ENCODE measurements at places on chromosomes 1 and 21.

GRCh38 chr1:35971601-35972000 is 40.7 kb downstream of the AGO3 start:
- no peak for DNase-seq

GRCh38 chr1:235758931-235759330 is 107.8 kb downstream of the LYST start:
- no peak for DNase-seq

GRCh38 chr1:182200025-182200812 is 138.7 kb upstream of the ZNF648 start:
- no peak for DNase-seq

- no peak for DNase-seq
Measured at GRCh38 chr1:48611841-48612240, 139.8 kb upstream of the SPATA6 start.

DNA sequence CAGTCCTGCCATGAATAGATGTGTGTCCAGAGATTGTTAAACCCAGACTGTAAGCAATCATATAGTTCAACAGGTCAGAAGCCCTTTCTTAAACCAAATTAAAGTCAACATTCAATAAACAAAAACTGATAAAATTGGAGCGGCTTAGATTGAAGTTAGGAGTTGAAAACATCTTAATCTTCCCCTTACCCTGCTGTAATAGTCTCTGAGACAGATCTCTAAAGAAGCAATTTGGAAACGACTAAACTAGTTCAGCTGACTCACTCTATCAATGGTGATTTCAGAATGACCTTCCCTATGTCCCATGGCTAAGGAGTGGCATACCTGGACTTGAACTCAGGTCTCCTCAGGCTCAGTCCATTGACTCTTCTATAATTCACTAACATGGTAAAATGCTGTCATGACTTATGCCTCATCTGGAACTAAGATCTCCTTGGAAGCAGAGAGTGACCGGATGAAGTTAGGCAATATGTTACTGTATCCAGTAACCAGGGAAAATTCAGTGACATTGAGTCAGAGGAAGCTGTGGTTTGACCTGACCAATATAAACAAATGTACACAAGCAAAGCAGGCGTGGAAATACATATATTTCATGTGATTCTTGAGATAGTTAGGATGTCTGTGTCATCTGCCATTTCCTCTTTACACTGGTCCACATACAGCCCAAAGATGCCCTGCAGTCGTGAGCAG is 30.1 kb downstream of the SGIP1 start:
- DNase-seq: peak; percentile 52

DNA sequence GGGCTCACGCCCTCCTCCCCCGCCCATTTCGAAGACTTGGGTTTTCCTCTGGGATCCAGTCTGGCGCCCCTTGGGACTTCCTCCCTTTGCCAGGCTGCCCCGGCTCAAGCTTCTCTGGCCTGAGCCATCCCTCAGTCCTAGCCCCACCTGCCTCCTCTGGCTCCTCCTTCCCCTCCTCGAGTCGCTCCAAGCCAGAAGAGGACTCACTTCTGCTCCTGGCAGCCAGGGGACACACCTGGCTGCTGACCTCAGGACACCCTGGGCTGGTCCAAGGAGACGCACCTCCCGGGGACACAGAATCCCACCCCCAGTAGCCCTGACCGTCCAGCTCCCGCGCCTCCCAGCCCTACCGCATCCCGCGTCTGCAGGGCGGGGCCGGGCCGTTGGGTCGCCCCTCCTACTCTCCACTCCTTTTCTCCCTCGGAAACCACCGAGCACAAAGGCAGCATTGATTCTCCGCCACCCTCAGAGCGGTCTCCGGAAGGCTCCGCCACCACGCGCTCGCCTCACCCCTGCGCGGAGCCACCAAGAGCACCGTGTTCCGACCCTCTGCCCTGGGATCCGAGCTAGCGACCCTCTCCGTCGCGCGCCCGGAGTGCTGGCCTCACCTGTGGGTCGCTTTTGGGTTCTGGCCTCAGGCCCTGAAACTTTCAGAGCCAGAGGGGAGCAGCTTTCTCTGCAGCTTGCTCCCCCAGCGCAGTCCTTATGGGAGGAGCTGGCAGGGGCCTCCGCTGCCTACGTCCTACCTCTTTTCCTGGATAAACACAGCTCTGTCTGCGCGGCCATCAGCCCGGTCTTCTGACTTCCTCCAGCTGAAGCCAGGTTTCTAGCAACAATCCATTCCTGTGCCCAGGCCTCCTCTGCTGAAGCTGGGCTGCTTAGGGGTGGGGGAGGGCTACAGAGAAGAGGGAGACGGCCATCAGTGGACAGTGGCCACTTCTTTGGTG is at the start of gene C2CD4D:
Gene C2CD4D, minus strand, starts transcription at position 364 of the 947 bp plus-strand sequence. CDS start 831 bp downstream, outside the sequence.
- DNase-seq: no peak

DNA sequence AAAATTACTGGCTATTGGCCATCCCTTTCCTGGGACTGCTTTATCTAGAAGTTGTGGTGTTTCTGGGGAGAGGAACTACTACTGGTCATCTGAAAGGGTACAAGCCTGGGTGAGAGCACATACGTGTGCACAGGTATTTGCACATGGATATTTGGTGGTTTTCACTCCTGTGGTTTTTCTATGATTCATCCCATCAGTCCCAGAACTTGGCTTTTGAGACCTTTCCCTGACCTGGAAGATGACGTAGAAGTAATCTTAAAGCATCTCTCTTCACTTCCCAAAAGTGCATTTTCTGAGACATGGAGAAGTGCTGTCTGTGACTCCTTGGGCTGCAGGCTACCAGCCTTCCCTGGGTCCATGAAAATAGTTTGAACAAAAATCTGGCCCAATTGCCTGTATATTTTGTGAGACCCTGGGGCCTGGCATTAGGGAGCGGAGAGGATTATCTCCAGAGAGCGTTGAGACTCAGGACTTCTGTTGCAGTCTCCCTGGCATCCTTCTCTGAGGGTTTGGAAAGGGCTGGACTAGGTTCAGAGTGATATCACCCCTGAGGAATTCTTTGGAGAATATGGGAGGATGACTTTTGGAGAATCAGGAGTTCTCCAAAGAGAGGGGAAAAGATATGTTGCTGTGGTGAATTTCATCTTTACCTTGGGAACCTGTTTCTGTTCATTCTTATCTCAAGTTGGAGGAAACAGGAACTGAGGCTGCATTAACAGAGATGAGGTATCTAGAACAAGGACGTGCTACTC is 130.8 kb downstream of the NOS1AP start:
- no peak for DNase-seq

DNA sequence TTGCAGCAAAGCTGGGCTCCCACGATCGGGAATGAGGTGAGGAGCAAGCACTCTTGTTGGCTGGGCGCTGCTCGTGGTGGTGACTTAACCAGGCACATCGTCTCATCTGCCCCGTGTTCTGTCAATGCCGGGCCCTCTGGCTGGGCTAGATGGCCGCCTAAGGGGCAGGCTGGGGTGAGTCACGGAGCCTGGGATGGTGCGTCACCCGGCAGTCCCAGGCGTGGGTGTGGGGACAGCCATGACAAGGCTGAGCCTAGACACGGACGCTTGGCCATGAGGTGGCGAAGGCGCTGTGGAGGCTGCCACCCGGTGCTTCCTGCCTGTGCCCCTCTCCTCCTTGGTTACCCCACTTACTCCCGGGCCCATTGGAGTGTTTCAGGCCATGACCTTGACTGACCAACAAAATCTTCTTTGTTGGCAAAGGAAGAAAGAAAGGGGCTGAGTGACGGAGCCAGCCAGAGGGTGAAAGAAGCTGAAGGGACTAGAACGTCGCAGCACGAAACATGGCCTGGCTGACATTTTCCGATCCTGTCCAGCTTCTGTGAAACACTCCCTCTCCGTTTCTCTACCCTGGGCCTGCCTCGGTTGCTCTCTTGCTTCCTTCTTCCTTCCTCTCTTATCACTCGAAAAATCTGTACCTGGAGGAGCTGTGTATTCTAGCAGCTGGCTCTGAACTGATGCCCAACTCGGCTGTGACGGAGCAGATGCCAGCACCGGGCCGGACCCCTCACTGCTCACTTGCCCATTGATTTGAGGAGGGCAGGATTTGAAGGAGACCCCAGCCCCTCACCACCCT is 596 bp downstream of the CD247 start:
- DNase-seq: no peak

- DNase-seq: no peak
Measured at GRCh38 chr21:33871171-33871570, 44.4 kb downstream of the ATP5PO start.

DNA sequence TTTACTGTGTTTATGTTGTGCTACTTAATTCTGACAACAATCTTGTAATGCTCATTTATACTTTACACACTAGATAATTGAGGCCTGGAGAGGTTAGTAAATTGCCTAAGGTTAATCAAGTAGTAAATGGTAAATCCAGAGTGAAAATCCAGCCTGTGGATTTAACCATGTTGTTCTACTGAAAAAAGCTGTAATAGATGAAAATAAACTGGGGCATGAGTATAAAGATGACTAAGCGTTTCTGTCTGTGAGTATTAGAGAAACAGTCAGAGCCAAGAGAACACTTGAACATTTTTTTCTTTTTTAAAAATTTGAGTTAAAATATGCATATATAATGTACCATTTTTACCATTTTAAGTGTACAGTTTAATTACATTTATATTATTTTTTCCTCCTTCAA is 47.9 kb upstream of the LEPR start:
- DNase-seq: peak; percentile 22

- DNase-seq: no peak
Measured at GRCh38 chr1:170694172-170694926, 30.4 kb downstream of the PRRX1 start.

DNA sequence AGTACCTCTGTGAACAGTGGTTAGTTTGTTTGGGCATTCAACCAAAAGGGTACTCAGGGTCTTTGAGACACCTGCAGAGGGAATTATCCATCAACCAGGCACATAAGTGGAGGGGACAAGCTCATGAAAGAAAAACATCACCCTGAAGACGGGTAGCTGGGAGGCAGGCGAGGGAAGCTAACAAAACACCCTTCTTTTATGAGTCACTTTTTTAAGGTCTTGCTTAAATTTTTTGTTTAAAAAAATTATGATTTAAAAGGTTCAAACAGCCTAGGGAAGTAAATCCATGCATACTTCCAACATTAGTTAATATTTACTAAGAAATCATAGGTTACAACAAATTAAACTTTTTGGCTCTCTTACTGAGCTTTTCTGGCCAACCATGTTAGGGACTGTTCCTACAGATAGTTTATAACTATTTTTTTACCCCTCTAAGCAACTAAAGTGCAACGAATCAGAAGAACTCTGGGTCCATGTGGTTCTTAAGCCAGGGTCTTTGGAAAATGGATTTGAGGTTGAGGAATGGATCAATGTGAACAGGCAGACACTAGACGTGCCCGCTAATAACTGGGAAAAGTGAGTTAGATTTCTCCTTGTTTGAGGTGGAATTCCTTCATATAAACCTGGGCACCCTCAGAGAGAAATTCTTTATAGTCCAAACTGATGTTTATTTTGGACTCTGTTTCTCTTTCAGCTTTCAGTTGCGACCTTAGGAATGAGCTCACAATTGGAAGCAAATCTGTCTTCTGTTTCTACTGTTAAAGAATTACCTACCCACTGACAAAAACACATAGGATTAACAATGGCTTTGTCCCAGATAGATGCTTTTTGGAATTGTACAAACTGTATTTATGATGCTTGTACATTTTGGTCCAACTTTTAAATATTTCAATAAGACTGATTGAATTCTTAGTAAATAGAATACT is 123.0 kb downstream of the LYPLAL1 start:
- DNase-seq: no peak

DNA sequence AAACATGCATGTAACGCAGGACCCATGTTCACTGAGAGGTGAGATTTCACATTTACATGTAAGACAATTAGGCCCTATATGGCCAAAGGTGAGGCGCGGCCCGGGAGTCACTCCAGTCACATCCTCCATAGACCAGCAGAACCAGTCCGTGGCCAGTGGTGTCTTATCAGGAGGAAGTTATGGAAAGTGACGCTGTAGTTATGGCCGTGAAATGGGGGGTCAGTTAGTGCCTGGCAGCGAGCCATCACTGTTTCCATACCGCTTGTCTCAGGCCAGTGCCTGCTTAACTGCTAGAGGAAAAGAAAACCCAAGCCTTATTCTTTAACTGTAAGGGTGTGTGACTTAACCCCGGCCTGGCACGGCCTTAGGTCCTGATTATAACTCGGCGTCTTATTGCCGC is 6.1 kb downstream of the C1orf159 start:
- no peak for DNase-seq

- no peak for DNase-seq
Measured at GRCh38 chr1:36920801-36921405, 113.4 kb downstream of the GRIK3 start.

DNA sequence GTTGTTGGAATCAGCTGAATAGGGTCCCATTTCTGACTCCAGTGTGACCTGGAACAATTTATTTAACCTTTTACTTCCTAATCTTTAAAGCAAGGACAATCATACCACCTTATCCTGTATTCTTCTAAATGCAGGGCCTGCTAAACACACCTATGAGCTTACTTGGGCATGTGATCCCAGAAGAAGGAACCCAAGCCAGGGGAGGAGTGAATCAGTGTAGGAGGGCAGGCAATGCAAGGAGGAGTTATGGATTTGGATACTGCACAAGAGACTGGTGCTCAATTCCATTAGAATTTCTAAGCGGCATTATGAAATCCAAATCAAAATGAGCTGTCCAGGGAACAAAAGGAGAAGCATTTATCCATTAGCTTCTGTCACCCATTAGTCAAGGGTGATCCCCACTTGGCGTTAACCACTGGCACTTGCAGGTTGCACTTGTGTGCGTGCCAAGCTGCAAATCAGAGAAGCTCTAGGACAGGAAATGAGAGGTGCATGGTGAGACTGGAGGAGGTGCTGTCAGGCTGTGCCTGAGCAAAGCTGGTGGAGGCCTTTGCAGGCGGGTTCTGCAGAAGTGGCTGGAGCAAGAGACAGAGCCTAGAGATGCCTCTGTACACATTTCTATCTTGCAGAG is 297.2 kb upstream of the PLXNA2 start:
- DNase-seq: no peak

DNA sequence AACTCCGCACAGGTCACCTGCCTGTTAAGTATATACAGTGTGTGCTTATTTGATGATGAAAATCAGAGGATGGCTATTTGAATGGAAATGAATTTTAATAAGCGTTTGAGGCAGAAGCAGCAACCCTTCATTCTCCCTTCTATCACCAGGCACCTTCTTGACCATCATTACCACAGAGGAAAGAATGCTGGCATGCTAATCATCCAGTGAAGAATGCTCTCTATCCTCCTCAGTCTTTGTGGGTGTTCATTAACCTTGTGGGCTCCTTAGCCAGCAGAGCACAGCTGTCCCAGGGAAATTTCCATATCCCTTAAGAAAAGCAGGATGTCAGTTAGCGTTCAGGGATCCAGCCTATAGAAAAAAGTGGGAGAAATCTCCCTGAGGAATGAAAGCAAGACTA is 428.0 kb upstream of the CAMK1G start:
- DNase-seq: no peak

DNA sequence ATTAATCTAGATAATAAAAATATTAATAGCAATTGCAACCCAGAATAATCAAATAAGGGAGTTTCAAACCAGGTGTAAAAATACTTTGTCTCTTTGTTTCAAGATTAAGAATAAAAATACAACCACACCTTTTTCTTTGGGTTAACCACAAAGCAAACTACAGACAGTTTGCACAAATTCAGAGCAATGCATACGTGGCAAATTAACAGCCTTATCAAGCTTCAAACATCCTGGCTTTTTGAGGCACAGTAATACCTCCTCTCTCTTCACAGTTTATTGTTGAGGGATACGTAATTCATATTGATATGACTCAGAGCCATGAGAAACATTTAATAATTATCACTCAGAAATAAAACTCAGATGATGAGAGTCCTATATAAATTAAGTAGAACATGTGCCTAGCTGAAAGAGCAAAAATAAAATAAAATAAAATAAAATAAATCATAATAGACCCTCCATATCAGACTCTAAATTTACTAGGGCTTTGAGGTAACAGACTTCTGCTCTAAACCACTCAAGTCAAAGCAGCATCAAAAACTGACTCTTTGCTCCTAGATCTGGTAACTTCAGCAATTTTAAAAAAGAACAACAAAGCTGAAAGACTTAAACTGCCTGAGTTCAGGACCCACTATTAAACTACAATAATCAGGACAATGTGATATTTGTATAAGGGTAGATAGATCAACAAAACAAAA is 11.4 kb downstream of the EDEM3 start:
- DNase-seq: no peak
